ENCODE measurements at places on chromosomes 13 and 19.

DNA sequence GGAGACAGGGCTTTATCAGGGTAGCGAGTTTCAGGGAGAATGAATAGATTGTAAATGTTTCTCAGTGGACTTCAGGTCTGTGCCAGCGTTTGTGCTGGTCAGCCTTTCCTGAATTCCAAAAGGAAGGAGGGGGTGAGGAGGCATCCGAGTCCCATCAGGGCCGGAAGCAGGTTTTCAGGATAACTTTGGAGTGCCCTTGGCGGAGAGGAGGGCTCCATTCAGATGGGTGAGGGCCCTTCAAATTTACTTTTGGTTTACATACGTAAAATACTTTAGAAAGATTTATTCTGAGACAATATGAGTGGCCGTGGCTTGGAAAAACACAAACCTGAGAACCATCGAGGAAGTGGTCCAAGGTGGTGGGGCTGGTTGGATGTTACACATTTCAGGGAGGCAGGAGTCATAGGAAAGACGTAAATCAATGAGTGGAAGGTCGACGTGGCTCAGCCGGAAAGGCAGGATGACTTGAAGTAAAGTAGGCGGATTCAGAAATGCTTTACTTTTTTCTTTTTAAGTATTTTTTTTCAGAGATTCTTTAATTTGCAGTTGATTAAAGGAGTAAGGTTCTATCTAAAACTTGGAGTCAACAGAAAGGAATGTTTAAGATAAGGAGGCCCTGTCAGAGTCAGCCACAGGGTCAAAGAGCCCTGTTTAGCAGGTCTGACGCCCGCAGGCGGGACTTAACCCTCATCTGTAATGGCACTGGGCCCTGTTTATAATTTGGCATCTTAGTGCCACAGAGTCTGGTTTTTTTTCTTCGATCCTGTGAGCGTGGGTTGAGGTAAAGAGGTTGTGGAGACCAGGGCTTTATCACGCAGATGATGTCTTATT lies 32.8 kb downstream of the ATP11A start:
- DNase-seq, result peak; percentile 80

DNA sequence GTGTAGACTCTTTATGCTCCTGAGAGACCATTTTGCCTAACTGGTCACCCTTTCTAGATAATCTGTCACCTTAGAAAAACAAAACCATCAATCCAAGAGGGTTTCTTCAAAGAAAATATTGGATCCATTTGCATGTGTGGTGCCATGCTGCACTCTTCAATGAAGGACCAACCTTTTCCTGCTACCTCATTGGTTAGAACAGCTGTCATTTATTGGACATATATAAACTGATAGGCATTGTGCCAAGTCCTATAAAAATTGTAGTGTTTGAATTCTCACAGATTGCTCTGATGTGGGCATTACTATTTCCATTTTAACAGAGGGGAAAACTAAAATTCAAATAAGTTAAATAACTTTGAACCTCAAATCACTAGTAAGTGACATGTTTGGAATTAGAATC lies 333.2 kb downstream of the MYO16 start:
- no peak for DNase-seq

GRCh38 chr13:38804536-38804935 lies 117.7 kb downstream of the FREM2 start:
- DNase-seq, result no peak

DNA sequence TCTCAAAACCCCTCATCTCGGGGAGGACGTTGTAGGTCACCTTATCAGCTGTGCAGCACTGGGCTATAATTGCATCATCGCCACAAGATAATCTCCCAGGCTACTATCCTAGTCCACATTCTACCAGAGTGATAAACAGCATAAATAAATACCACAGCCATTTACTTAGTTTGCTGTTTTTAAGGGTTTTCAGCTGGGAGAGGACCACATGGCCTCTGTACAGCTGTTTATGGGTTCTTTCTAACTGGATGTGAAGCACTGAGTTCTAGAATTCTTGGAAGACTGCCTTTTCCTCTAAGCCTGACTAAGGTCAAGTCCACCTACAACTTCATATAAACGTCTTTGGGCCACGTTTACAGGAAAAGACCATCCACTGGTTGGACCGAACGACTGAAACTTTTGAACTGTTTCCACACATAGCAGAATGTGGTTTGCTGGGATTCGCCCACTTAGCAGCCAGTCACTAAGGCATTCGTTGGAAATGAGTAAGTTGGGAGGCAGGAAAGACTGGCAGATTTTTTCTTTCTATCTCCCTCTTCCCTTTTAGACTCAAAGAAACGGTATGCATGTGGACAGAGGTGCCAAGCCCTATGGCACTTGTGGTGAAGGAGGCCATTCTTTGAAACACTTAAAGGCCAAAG lies 752.5 kb upstream of the SGCG start:
- peak; percentile 44 for DNase-seq

GRCh38 chr19:45765702-45766295 lies 3.3 kb downstream of the SIX5 start:
- DNase-seq, result no peak

GRCh38 chr13:32300920-32301319 lies 14.2 kb downstream of the ZAR1L start:
- no peak for DNase-seq

GRCh38 chr13:46953331-46953730 lies 56.5 kb upstream of the HTR2A start:
- no peak for DNase-seq

- peak; percentile 43 for DNase-seq
Observed at GRCh38 chr19:32581705-32582179, 752 bp downstream of the PDCD5 start.

- no peak for DNase-seq
Observed at GRCh38 chr19:30161770-30162169, 210.4 kb upstream of the ZNF536 start.

DNA sequence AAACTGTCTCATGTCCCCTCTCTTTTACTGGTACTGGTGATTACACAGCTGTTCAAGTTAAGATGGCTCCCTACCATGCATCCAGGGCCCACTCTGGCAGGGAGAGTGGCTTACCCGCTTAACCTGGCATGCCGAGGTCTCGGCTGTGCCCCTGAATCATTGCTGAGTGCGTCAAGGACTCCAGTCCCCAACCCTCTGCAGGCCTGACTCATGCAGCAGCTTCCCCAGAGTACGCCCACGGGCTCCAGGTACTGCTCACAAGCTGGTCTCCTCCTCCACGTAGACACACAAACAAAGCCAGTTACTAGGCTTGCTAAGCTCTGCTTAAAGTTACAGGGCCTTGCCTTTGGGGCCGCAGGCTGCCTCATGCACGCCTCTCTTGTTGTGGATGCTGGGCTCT lies 447.4 kb downstream of the COG6 start:
- DNase-seq, result no peak

DNA sequence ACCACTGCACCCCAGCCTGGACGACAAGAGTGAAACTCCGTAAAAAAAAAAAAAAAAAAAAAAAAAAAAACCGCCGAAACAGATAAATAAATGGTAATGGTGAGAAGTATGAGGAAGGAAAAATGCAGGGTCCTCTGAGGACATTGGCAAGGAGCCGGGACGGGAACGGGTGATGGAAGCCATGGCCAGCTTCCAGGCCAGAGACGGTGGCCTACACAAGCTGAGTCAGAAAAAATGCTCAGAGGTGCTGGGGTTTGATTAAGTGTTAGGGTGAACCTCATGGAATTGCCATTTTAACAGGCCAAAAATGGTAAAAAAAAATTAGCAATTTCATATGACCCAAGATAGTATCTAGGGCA lies 866 bp upstream of the ZSWIM4 start:
- DNase-seq, result no peak

- DNase-seq, result no peak
Observed at GRCh38 chr13:80039000-80039399, 301.9 kb downstream of the SPRY2 start.
